ENCODE measurements at places on chromosomes 5 and 9. TPM values are rescaled to one million over a fixed set of nuclear protein-coding genes. Genes with fewer than 3 reads are reported as not detected.
A peak's percentile ranks its signal among the peaks of the same experiment; 100 is the strongest.

Gene SPINK7
- not detected for total RNA-seq

Gene SNX18
- total RNA-seq: 20.9 TPM

Gene PCDHGA9
- 1.2 TPM for total RNA-seq

Gene MARCHF3
- 0.33 TPM for total RNA-seq

Gene SLC34A1
- not detected for total RNA-seq

DNA sequence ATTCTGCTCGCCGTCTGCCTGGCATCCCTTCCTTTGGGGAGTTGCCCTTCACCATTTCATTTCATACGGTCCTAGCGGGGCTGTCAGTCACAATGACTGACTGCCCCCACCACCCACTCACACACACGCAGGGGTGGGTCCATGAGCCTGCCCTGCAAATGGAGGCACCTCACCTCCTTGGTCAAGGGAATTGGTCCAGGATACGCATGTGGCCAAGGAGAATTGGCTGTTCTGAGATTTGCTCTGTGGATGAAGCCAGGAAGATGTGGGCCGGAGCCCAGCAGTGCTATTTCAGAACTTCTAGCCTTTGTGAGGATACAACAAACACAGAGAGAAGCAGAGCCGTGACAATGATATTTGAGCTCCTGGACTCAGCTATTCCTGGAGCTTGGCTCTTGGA is 17.0 kb downstream of the C1QTNF2 start:
- no peak for DNase-seq
- H3K4me3 ChIP-seq: no peak overlapping the region
- H3K4me1 ChIP-seq: no peaks in the 10 kb centered on the region
- no peaks in the 10 kb centered on the region for H3K27me3 ChIP-seq

GRCh38 chr5:30894811-30895210 is 298.7 kb upstream of the CDH6 start:
- H3K4me3 ChIP-seq: no peak overlapping the region
- H3K27me3 ChIP-seq: no peaks in the 10 kb centered on the region
- H3K36me3 ChIP-seq: no peaks in the 10 kb centered on the region
- no peaks in the 10 kb centered on the region for H3K4me1 ChIP-seq
- no peak overlapping the region for H3K27ac ChIP-seq

GRCh38 chr5:176379881-176380280 is 8.5 kb downstream of the NOP16 start:
- no peak for DNase-seq
- H3K36me3 ChIP-seq: peaks cover 3% of the 10 kb centered on the region
- H3K4me3 ChIP-seq: no peak overlapping the region
- no peaks in the 10 kb centered on the region for H3K27me3 ChIP-seq

GRCh38 chr9:33988219-33988890 is 60.3 kb downstream of the UBAP2 start:
- no peaks in the 10 kb centered on the region for H3K27me3 ChIP-seq
- no peaks in the 10 kb centered on the region for H3K4me1 ChIP-seq
- peaks cover 8% of the 10 kb centered on the region for H3K36me3 ChIP-seq
- no peak for DNase-seq
- no peak overlapping the region for H3K4me3 ChIP-seq

- peak; percentile 99 for DNase-seq
- no peaks in the 10 kb centered on the region for H3K4me1 ChIP-seq
- no peaks in the 10 kb centered on the region for H3K27me3 ChIP-seq
- peak within 1 kb of the TSS; percentile 77 for H3K27ac ChIP-seq
Observed at GRCh38 chr5:41903892-41904799, at the start of gene RIMOC1. RIMOC1 (plus strand) TSS chr5:41904344; CDS start chr5:41904368, 24 bp downstream.

DNA sequence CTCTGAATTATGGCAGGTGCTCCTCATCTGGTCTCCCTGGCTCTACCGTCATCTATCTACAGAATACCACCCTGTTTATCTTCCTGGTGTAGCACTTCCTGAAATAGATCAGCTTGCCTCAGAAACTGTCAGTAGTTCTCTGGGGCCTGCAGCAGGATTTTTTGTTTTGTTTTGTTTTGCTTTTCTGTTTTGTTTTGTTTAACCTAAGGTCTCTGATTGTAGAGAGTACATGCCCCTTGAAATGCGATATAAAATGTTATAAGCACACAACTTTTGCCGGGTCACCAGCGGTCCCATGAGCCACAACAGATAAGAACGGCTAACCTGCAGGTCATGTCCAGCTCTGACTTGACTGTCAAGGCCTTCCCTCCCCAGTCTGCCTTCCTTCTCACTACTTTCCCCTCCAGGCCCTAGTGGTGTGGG is 26.6 kb upstream of the CREBRF start:
- H3K27me3 ChIP-seq: no peaks in the 10 kb centered on the region
- H3K4me1 ChIP-seq: no peaks in the 10 kb centered on the region
- no peak overlapping the region for H3K4me3 ChIP-seq
- no peaks in the 10 kb centered on the region for H3K36me3 ChIP-seq

GRCh38 chr9:72856972-72857623 is 95.8 kb downstream of the ALDH1A1 start:
- no peaks in the 10 kb centered on the region for H3K4me1 ChIP-seq
- no peaks in the 10 kb centered on the region for H3K27me3 ChIP-seq
- H3K27ac ChIP-seq: peak overlapping the region; percentile 92
- DNase-seq: no peak
- H3K4me3 ChIP-seq: no peak overlapping the region

- no peaks in the 10 kb centered on the region for H3K4me1 ChIP-seq
- no peaks in the 10 kb centered on the region for H3K27me3 ChIP-seq
- H3K36me3 ChIP-seq: no peaks in the 10 kb centered on the region
Observed at GRCh38 chr9:72401396-72401795, 36.4 kb upstream of the ZFAND5 start.

- no peak overlapping the region for H3K27ac ChIP-seq
- no peak for DNase-seq
- no peak overlapping the region for H3K4me3 ChIP-seq
- H3K36me3 ChIP-seq: no peaks in the 10 kb centered on the region
Observed at GRCh38 chr5:38675443-38675842, 119.0 kb upstream of the LIFR start.

DNA sequence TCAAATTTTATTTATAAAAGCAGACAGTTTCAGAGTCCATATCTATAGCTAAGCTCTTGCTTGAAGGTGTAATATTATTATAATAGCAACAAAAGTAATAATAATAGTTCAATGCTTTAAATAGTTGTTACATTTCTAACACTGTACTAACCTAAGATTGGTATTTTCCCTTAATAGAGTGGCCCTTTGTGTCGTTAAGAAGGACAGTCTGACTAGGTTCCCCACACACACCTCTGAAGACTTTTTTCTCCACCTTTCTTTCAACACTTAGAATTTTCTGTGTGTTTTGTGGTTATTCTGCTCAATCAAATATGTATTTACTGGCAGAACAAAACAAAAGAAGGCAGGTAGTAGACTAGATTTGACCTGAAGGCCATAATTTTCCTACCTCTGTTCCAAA is 223.2 kb upstream of the ACO1 start:
- DNase-seq: no peak
- no peak overlapping the region for H3K4me3 ChIP-seq
- no peaks in the 10 kb centered on the region for H3K36me3 ChIP-seq
- H3K27ac ChIP-seq: no peak overlapping the region
- no peaks in the 10 kb centered on the region for H3K27me3 ChIP-seq

DNA sequence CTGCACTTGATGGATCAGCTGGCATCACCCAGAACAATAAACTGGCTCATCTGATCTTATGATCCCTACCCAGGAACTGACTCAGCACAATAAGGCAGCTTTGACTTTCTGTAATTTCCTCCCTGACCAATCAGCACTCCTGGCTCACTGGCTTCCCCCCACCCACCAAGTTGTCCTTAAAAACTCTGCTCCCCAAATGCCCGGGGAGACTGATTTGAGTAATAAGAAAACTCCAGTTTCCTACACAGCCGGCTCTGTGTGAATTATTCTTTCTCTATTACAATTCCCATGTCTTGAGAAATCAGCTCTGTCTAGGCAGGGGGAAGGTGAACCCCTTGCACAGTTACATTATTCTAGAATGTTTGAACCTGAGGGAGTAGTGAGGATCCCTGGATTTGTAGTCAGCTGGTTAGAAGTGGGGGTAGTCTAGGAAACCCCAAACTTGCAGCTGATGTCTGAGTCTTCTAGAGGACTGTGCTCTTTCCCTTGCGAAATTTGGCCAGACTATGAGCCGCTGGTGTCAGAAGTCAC is 111.7 kb upstream of the NEK6 start:
- DNase-seq: no peak
- H3K27ac ChIP-seq: no peak overlapping the region
- H3K4me1 ChIP-seq: no peaks in the 10 kb centered on the region
- H3K36me3 ChIP-seq: no peaks in the 10 kb centered on the region
- H3K27me3 ChIP-seq: no peaks in the 10 kb centered on the region

GRCh38 chr9:124286292-124286931 is 28.7 kb downstream of the NEK6 start:
- H3K27me3 ChIP-seq: no peaks in the 10 kb centered on the region
- peaks cover 3% of the 10 kb centered on the region for H3K4me1 ChIP-seq
- DNase-seq: peak; percentile 87
- no peaks in the 10 kb centered on the region for H3K36me3 ChIP-seq
- H3K27ac ChIP-seq: peak overlapping the region; percentile 90

DNA sequence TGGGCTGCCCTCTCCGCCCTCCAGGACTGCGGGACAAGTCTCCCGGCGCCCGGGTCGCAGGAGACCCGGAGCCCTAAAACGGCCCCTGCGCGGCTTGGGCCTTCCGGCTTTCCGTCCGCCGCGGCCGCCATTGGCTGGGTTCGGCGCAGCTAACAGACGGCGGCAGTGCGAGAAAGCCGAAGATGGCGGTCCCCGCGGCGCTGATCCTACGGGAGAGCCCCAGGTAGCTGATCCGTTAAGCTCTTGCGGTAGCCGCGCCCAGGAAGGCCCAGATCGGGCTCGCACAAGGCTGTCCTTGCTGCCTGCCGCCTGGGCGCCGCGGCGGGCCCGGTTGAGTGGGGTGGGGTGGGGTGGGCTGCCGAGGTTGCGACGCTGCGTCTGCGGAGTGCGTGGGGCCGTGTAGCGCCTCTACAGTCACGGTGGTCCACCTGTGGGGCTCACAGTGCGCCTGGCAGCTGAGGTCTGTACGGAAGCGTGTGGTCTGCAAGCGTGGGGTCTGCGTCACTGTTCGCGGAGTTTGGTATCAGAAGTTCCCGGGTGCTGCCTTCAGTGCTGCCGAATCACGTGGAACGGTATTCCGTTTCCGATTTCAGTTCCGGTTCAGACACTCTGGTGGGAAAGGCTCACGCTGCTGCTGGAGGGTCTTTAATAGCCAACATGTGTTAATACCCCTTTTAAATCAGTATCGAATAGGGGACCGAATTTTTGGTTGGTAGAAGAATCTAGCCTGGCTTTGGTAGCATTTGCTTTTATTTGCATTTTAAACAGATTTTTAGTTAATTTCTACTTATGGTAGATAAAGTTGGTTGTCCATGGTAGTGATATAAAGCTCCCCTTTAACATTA is at the start of gene COMMD10:
TSS of gene COMMD10 (plus strand) at position 155 of the 845 bp plus-strand sequence.
- H3K4me1 ChIP-seq: no peaks in the 10 kb centered on the region
- H3K4me3 ChIP-seq: peak within 1 kb of the TSS; percentile 78
- peak; percentile 86 for DNase-seq
- H3K36me3 ChIP-seq: no peaks in the 10 kb centered on the region
- H3K27me3 ChIP-seq: no peaks in the 10 kb centered on the region

DNA sequence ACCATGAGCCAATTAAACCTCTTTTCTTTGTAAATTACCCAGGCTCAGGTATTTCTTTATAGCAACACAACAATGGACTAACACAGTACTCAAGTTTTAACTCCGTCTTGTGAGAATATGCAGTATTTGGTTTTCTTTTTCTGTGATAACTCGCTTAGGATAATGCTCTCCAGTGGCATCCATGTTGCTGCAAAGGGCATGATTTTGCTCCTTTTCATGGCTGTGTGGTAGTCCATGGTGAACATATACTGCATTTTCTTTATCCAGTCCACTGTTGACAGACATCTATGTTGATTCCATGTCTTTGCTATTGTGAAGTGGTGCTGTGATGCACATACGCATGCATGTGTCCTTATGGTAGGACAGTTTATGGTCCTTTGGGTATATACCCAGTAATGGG is 10.9 kb downstream of the VPS13A start:
- no peaks in the 10 kb centered on the region for H3K36me3 ChIP-seq
- H3K4me1 ChIP-seq: no peaks in the 10 kb centered on the region
- no peak overlapping the region for H3K4me3 ChIP-seq
- no peaks in the 10 kb centered on the region for H3K27me3 ChIP-seq
- DNase-seq: no peak

DNA sequence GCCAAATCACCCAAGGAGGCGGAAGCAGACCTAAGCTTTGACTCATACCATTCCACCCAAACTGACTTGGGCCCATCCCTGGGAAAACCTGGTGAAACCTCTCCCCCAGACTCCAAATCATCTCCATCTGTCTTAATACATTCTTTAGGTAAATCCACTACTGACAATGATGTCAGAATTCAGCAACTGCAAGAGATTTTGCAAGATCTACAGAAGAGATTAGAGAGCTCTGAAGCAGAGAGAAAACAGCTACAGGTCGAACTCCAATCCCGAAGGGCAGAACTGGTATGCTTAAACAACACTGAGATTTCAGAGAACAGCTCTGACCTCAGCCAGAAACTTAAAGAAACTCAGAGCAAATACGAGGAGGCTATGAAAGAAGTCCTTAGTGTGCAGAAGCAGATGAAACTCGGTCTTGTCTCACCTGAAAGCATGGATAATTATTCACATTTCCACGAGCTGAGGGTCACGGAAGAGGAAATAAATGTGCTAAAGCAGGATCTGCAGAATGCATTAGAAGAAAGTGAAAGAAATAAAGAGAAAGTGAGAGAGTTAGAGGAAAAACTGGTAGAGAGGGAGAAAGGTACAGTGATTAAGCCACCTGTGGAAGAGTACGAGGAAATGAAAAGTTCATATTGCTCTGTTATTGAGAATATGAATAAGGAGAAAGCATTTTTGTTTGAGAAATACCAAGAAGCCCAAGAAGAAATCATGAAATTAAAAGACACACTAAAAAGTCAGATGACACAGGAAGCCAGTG is 15.8 kb upstream of the TTC23L start:
- DNase-seq: no peak
- no peaks in the 10 kb centered on the region for H3K27me3 ChIP-seq
- H3K4me1 ChIP-seq: no peaks in the 10 kb centered on the region
- H3K4me3 ChIP-seq: no peak overlapping the region
- H3K27ac ChIP-seq: no peak overlapping the region

GRCh38 chr5:115274584-115274983 is 11.9 kb upstream of the PGGT1B start:
- H3K4me1 ChIP-seq: no peaks in the 10 kb centered on the region
- no peak overlapping the region for H3K4me3 ChIP-seq
- no peak for DNase-seq
- no peaks in the 10 kb centered on the region for H3K36me3 ChIP-seq

GRCh38 chr5:91098541-91098940 is 284.6 kb downstream of the ARRDC3 start:
- no peaks in the 10 kb centered on the region for H3K27me3 ChIP-seq
- peaks cover 2% of the 10 kb centered on the region for H3K4me1 ChIP-seq
- DNase-seq: no peak
- H3K4me3 ChIP-seq: no peak overlapping the region

GRCh38 chr9:105437704-105438103 is 10.1 kb upstream of the FSD1L start:
- no peak for DNase-seq
- H3K27me3 ChIP-seq: no peaks in the 10 kb centered on the region
- peak overlapping the region; percentile 38 for H3K27ac ChIP-seq
- H3K4me3 ChIP-seq: no peak overlapping the region

- no peaks in the 10 kb centered on the region for H3K36me3 ChIP-seq
- H3K4me3 ChIP-seq: no peak overlapping the region
- H3K27me3 ChIP-seq: no peaks in the 10 kb centered on the region
Observed at GRCh38 chr5:135271533-135272310, 127.3 kb downstream of the MACROH2A1 start.

All from right lobe of liver (tissue), 6 donors.